ELR (cell line): ENCODE measurements at places on chromosomes 1 and 21.

DNA sequence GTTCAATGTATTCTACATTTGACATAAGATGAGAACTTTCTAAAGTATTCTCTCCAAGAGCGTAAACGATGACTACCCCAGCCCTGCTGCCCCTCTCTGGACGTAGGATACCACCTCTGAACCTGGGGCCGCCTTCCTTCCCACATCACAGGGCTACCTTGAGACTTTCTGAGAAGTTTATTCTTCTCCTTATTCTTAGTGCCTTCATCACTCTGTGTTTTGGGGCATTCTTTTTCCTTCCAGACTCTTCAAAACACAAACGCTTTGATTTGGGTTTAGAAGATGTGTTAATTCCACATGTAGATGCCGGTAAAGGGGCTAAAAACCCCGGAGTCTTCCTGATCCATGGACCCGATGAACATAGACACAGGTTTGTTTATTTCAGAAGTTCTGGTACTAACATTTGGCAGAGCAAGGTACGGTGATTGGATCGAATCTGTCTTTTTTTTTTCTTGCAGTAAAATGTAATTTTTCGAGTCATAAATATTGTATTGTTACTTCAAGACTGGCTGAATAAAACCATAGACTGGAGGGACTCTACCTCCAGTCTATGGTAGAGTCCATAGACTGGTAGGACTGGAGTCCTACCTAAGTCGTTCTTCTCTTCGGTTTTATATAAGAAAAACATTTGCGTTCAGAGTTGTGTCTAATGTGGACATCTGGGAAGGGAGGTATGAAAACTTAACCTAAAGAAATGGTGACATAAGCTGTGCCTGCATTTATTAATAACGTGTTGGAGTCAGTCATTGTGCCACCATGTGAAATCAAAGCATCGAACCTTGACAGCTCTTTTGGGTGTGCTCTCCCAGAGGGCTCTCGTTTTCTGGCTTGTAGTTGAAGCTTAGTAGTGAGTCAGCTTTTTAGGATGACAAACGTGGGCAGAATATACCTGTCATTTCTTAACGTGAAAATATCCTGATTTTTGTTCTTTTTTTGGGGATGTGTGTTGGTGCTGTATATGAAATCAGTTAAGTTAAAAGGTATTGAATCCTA, 1.2 kb downstream of the MAN1A2 start:
- DNase-seq: peak; percentile 57

DNA sequence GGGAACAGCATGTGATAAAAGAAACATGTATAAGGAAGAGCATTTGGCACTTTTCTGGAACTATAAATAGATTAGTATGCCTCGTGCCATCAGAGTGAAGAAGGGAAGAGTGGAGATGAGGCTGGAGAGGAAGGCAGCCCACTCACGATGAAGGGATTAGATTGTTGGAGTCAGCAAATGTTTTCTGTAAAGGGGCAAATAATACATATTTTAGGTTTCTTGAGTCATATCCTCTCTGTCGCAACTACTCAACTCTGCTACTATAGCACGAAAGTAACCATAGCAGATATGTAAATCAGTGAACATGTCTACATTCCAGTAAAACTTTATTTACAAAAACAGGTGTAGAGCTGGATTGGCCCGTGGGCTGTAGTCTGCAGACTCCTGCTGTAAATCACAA, 147.8 kb downstream of the TENT5C start:
- peak; percentile 75 for DNase-seq

GRCh38 chr1:199123615-199124014, 484.8 kb downstream of the PTPRC start:
- DNase-seq: peak; percentile 93

GRCh38 chr1:89147678-89148658, 22.1 kb upstream of the GBP2 start:
- no peak for DNase-seq

GRCh38 chr1:21752186-21752585, 30.8 kb downstream of the USP48 start:
- DNase-seq: no peak

DNA sequence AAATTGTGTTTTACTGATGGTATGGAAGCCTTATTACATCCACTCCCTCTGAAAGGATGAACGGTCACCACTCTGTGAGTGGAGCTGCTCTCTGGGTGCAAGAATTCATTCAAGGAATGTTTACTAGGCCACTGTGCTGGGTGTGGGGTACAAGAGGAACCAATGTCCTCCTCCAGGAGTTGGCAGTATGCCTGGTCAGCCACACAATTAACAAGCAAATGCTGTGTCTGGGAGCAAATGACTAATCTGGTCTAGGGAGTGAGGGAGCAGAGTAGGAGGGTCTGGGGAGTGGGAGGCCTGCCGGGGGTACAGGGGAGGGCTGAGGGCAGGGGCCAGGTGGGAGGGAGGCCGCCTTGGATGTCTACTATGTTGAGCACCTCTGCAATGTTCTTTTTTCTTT, 27.2 kb upstream of the TDRD10 start:
- peak; percentile 52 for DNase-seq

- DNase-seq: no peak
Measured at GRCh38 chr1:66250478-66250877, 283.5 kb upstream of the SGIP1 start.

- DNase-seq: peak; percentile 76
Measured at GRCh38 chr1:156295391-156295947, at the start of gene GLMP. GLMP (minus strand) TSS chr1:156295679; CDS start chr1:156295645, 34 bp downstream.

- DNase-seq: no peak
Measured at GRCh38 chr21:38205940-38206339, 50.9 kb upstream of the KCNJ15 start.
